Smooth muscle cell of trachea (primary cell): ENCODE measurements at places on chromosomes 16 and 17. TPM values are rescaled to one million over a fixed set of nuclear protein-coding genes. Genes with fewer than 3 reads are reported as not detected.

Gene TMEM235
- total RNA-seq: not detected in 2 replicates

Gene ADGRG1
- 2.8 and 6.0 TPM in 2 replicates for total RNA-seq

Gene TBC1D3I
- not detected in 2 replicates for total RNA-seq

Gene CFAP97D1
- under 0.01 TPM in 1 of 2 replicates, not detected in the other for total RNA-seq

Gene SPNS3
- total RNA-seq: not detected in 2 replicates

Gene HOXB13
- not detected in 2 replicates for total RNA-seq

Gene HS3ST4
- not detected in 2 replicates for total RNA-seq

Gene FOXC2
- 0.66 and 1.0 TPM in 2 replicates for total RNA-seq

Gene AIPL1
- total RNA-seq: 0.17 TPM in 1 of 2 replicates, not detected in the other

Gene KRT24
- total RNA-seq: not detected in 2 replicates

Gene RNF43
- total RNA-seq: under 0.01 TPM in 2 replicates

Gene NOG
- not detected in 2 replicates for total RNA-seq

Gene PRSS27
- 0.58 and 1.3 TPM in 2 replicates for total RNA-seq

Gene CCL15
- total RNA-seq: not detected in 2 replicates

Gene NOL11
- total RNA-seq: 24.6 and 31.6 TPM in 2 replicates

Gene SGSH
- 20.7 and 31.6 TPM in 2 replicates for total RNA-seq

Gene TMEM231
- 9.3 and 18.4 TPM in 2 replicates for total RNA-seq

Gene PTGES3L
- 1.2 TPM in 1 of 2 replicates, not detected in the other for total RNA-seq

Gene ADAMTS18
- total RNA-seq: not detected in 2 replicates

Gene OTOA
- total RNA-seq: 0.15 and 0.17 TPM in 2 replicates
